ENCODE measurements at places on chromosomes 2 and 18.

DNA sequence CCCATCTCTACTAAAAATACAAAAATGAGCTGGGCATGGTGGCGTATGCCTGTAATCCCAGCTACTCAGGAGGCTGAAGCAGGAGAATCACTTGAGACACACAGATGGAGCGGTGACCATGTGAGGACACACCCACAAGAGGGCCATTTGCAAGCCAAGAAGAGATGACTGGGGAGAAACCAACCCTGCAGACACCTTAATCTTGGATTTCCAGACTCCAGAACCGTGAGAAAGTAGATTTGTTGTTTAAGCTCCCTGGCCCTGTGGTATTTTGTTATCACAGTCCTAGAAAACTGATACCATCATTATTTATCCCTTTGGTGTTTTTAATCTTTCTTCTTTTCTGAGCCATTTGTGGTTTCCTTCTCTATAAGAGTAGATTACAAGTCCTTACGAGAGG, 88.6 kb upstream of the ID2 start:
- DNase-seq, result no peak

GRCh38 chr2:238238766-238239542, 884 bp downstream of the HES6 start:
- DNase-seq, result peak; percentile 39

GRCh38 chr2:42784204-42784880, 8.0 kb downstream of the HAAO start:
- DNase-seq, result no peak

GRCh38 chr2:223314811-223315210, 262.8 kb downstream of the KCNE4 start:
- no peak for DNase-seq

DNA sequence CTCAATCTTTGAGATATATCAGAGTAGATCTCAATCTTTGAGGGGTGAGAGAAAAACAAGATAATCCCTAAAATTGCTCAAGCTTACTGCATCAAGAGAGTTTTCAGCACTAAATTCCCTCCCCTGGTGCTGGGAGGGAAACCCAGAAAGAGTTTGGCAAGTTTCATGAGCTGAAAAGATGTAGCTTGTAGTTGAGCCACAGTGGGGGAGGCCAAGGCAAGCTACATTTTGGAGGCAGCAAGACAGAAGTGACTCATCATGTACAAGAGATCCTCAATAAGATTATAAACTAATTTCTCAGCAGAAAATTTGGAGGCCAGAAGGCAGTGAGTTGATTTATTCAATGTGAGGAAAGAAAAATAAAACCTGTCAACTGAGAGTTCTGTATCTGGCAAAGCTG, 308.2 kb downstream of the PIEZO2 start:
- no peak for DNase-seq

DNA sequence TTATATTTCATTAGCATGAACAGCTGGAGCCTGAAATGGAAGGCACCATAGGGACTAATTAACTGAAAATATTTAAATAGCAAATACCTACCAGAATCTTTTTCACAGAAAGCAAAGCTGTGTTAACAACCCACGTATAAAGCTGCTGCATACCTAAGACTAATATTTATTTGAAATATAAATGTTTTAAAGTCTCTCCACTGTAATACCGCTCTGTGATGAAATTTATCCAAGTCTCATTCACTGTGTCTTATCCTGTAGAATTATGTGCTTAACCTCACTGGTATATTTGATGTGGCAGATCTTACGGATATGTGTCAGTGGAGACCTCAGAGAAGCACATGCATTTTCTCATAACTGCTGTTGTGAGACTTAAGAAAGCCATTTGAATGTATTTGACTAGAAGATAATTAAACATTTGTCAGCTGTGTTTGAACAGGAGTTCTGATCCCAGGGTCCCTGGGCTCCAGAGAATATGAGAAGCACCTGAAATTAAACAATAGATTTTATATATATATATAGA, 373.3 kb downstream of the ZNF804A start:
- DNase-seq, result no peak

DNA sequence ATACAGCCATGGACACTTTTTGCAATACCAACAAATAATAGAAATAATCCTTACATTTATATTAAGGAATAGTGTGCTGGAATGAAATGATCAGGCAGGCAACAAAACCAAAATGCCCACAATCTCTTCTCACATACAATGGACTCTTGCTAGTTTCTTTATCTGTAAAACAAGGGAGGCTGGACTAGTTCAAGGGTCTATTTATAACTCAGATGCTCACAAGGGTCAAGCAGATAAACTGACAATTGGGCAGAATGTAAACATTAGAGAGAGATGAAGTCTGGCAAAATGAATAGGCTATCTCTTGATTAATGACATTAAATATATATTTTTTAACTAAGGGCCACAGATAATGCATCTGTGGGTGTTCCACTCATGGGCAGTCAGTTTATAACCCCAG, 11.4 kb downstream of the PPIL3 start:
- no peak for DNase-seq

DNA sequence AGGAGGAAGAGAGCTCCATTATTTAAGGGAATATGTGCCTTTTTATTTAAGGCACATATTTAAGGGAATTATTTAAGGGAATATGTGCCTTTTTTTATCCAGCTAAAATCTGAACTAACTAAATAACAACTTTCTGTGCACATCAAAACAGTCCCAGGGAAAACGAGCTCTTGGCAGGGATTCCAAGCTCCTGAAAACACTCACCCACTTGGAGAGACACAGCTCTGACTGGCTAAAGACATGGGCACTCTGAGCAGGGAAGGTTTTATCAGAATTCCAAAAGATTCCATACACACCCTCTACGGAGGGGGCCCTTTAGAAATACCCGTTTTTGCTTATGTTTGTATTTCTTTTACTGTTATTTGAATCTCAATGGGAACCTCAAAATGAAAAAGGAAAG, 181.0 kb downstream of the ZNF516 start:
- DNase-seq, result no peak

DNA sequence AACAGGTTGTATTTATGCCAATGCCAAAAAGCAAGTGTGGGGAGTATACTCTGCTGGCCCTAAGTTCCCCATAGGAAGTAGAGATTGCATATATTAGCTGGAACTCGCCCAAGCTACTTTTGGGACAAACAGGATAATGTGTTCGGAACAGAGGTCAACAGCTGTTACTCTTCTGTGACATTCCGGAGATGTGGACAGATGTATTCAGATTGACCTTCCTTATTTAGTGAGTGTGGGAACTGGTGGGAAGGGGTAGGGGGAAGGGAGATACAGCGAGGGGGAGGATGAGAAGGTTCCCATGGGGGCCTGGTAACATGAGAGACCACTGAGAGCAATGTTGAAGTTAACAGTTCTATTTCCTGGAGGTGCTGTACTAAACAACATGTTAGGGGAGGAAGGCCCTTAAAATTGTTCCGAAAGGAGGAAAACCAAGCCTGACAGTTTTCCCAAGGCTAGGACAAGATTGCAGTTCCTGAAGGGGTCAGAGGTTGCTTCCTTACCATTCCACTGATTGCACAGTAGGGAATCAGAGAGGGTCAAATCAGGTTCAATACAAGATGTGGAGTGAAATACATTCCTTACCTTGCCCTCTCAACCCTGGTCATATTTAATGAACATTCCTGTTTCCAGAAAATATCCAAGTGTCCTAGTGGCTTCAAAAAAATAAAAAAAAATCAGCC, 14.3 kb upstream of the CD28 start:
- no peak for DNase-seq

GRCh38 chr2:230687498-230687897, 25.1 kb upstream of the CAB39 start:
- no peak for DNase-seq

GRCh38 chr2:219765231-219765911, 137.9 kb downstream of the SLC4A3 start:
- no peak for DNase-seq

DNA sequence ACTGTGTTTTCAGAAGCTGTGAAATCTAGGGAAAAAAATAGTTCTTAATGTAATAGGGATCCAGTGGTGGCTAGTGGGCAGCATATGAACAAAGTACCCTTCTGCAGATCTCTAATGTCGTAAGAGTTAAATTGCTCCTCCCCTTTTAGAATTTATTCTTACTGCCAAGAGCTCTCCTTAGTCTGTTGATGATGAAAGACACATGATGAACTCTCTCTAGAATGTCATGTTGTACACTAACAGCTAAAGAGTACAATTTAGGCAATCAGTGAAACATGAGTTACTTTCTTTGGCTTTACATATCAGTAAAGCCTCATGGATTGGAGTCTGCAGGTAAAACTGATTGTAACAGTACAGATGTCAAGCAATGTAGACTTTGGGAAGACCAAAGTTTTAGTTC, 84.2 kb downstream of the SLC39A10 start:
- no peak for DNase-seq

DNA sequence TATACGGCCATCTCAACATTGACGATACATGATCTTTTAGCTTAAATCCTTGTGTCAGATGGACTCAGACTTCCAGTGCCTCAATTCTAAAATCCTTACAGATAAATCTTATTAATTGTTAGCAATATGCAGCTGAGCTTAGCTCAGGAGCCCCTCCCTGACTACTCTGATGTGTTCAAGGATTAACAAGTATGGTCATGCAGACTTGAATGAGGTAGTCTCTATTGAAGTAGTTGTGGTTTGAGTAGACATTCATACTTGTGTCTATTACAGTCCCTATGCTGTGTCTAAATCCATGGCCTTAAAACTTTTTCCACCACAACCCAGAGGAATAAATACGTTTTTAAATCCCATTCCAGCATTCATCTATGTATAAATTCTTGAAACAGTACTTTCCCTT, 119.5 kb downstream of the NUP35 start:
- no peak for DNase-seq

DNA sequence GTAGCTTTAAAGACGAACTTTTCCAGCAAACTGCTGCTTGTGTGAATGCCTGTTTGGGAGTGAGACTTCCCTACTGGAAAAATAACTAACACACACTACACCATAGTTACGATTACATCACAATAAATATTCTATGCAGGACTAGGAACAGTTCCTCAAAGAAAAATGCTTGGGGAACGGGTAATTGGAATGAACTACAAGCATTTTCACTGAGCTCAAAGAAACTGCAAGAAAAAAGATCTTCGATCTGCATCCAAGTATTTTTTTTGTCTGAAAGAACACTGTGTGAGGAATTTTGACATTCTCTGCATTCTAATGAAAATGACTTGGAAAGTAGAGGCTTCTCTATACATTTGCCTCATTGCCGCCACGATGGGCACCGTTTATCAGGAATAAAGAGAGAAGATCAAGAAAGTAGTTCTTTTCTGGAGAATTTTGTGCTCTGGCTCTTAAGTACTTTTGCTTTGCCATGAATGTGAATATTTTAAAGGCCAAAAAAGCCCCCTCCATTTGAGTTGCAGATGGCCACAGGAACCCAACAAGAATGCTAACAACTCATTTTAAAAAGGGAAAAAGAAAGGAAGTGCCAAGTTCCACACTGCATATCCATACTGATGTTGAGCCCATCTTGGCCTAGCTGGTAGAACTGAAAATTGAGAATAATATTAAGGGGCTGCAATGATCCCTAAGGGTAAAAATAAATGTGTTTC, 13.6 kb downstream of the LYPD1 start:
- DNase-seq, result no peak

- DNase-seq, result no peak
Observed at GRCh38 chr2:3727397-3728045, 24.1 kb downstream of the DCDC2C start.

GRCh38 chr2:100730290-100730868, 89.6 kb upstream of the NPAS2 start:
- peak; percentile 25 for DNase-seq

DNA sequence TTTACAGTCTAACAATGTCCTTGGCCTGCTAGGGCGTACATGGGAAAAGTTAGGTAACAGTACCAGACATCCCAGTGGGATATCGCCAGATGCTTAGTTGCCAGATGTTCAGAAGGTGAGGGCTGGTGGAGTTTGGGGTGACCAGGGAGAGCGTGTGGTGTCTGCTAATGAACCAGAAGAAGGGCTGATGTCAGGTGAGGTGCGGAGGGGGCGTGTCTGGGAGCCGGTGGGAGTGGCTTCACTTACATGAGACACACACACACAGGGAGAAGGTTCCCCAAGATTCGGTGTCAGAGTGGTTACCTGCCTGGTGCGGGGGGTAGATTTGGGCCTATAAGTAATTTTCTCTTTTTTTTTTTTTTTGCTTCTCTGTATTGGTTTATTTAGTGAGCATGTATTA, 12.2 kb downstream of the RAB31 start:
- no peak for DNase-seq

DNA sequence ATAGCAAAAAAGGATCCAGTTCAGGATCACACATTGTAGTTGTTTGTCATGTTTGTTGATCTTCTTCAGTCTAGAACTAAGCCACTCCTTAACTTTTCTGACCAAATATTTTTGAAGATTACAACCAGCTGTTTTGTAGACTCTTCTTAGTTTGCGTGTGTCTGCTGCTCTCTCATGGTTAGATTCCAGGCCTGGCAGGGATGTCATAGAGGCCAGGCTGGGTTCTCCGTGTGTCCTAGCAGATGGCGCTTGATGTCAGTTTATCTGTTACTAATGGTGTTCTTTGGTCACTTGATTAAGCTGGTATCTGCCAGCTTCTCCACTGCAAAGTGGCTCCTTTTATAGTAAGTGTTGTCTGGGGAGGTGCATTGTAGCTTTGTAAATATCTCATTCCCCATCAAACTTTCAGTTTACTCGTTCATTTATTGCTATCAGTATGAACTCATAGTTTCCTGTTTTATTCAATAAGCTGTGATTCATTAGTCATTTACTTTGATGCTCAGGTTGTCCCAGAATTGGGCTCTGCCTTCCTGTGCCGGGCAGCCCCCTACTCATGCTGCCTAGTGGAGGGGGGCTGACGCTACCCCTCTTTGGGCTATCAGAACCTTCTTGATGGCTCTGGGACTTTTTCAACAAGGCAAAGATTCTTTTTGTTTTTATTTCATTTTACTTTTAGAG, 42.1 kb downstream of the GRHL1 start:
- DNase-seq, result no peak

GRCh38 chr2:109138449-109138848, 9.4 kb downstream of the SH3RF3 start:
- no peak for DNase-seq

GRCh38 chr2:19367326-19367725, 8.9 kb upstream of the OSR1 start:
- DNase-seq, result no peak

DNA sequence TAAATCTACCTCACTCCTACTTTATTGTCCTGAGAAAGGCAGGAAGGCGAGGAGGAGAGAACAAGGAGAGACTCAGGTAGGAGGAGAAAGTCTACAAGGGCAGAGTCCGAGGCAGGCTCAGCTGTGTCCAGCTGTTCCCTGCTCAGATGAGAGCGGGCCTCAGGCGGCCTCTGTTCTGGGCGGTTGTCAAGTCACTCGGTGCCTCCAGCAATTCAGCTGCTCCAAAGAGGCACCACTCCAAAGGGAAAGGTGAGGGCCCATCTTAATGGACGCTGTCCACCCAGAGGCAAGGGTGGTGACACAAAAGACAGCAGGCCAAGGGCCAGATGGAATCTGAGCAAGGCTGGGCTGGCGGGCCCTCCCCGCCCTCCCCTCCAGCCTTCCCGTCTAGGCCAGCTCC, 101.4 kb upstream of the EPAS1 start:
- DNase-seq, result no peak

GRCh38 chr2:235112365-235112764, 160.5 kb downstream of the SH3BP4 start:
- DNase-seq, result no peak

GRCh38 chr18:37665346-37665745, 99.7 kb upstream of the CELF4 start:
- DNase-seq, result no peak
